ENCODE measurements at places on chromosomes 1 and 21.

DNA sequence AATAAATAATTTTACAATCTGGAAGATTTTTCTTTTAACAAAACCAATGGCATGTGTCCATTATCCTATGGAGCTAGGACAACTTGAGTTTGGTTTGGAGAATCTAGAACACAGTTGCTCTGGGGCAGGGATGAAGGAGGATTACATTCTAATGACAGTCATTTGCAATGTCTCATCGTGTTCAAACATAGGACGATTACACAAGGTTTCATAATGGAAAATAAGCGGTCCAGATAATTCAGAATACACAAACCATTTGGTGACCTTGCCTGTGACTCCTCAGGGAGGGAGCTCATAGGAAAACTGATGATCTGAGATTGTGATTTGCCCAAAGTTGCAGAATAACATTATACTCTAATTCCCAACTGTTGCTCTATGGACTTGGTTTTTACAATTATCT lies 27.6 kb upstream of the RGL1 start:
- DNase-seq, result no peak

DNA sequence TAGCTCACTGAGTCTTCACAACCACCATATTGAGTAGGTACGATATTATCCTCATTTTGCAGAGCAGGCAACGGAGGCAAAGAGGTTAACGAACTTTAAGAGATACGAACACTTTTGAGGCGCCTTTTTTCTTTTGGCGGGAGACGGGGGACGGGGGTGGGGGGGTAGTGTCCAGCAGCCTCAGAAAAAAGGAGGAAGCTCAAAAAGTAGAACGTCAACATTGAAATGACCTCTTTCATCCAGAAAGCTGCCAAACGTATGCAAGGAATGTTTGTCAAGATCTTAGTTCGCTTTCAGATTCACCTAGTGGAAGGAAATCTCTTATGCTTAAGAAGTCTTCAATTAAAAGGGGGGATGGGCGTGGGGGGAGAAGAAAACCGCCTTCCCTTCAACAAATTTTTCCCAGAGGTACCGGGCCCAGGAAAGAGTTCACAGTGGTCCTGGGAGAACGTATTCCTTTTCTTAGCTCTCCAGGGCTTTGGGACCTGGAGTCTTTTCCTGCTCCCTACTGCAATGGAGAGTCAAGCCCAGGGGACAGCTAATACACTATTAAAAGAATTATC lies 1.1 kb upstream of the PCAT6 start:
- DNase-seq, result no peak

- DNase-seq, result no peak
These were observed 12.4 kb downstream of the FMOD start for GRCh38 chr1:203338335-203339036.

DNA sequence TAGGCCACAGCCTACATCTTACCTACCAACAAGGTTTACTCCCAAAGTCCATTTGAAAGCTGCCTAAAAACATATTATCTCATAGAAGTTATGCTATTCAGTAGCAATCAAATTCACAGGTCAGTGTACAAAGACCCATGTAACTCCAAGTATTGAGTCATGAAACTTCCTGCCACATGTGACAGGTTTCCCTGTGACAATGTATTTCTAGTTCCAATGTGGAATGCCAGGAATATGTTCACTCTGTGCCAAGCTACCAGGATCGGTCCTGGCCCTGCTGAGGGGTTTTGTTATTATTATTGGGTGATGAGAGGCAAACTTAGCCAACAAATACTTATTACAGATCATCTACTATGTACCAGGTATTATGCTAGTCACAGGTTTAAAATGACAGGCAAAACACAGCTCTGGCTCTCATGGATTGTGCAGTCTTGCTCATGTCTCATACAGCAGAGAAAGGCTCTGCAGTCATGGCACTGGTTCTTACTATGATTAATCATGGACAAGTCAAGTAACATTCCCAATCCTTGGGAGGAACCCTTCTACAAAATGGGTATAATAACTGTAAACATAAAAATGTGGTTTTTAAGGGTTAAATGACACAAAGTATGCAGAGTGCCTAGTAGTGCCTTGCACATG lies 22.5 kb downstream of the DPH5 start:
- DNase-seq, result no peak

GRCh38 chr1:193083365-193084088 lies 21.7 kb downstream of the GLRX2 start:
- no peak for DNase-seq

GRCh38 chr1:9561429-9561828 lies 22.2 kb downstream of the SLC25A33 start:
- DNase-seq, result no peak

DNA sequence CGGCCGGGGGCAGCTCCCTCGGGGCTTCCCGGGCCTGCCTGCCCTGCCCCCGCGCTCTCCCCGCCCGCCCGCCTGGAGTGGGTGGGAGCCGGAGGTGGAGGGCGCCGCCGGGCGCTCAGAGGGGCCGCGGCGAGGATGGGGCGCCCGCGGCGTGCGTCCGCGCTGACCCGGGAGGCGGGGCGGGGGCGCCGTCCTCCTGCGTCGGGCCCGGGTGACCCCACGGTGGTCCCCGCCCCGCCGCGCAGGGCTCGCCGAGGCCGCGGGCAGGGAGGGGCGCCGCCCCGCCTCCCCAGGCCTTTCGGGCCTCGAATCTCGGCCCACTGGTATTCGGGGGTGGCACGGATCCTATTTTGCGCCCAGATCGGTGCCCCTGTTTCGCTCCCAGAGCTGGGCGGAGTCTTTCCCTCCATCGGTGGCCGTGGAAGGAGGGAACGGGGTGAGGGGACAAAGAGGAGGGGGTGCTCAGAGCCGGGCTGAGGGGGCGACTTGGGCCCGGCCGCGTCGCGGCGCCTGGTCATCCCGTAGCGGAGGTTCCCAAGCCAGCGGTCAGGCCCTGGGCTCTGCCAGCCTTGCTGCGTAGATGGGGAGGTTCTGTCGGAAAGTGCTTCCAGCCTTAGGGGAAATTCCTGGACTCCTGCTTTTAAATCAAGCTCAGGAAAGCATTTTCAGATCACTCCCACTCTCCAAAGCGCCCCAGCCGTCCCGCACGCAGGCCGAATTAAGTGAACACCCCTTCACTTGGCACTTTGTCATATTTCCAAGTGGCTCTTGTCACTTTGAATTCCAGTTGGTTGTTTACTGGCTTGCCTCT lies 545 bp downstream of the PATJ start:
- no peak for DNase-seq

DNA sequence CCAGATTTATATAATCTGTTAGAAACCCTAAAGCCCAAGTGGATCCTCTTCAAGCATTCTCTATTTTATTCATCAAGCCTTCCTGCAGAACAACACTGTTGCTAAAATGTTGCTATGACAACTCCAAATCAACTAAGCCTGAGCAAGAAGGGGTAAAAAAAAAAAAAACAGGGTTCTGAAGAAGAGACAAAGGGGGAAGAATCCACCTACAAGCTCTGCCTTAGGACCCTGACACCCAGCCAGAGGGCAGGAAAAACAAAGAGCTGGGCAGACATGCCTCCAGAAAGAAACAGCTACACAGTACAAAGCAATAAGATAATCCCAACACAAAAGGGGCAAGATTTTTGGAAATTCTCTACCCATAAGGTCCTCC lies 1.3 kb downstream of the USF1 start:
- no peak for DNase-seq

GRCh38 chr21:35079181-35079580 lies 30.1 kb upstream of the RUNX1 start:
- no peak for DNase-seq

GRCh38 chr21:35050348-35051286 lies 1.5 kb upstream of the RUNX1 start:
- DNase-seq, result no peak

DNA sequence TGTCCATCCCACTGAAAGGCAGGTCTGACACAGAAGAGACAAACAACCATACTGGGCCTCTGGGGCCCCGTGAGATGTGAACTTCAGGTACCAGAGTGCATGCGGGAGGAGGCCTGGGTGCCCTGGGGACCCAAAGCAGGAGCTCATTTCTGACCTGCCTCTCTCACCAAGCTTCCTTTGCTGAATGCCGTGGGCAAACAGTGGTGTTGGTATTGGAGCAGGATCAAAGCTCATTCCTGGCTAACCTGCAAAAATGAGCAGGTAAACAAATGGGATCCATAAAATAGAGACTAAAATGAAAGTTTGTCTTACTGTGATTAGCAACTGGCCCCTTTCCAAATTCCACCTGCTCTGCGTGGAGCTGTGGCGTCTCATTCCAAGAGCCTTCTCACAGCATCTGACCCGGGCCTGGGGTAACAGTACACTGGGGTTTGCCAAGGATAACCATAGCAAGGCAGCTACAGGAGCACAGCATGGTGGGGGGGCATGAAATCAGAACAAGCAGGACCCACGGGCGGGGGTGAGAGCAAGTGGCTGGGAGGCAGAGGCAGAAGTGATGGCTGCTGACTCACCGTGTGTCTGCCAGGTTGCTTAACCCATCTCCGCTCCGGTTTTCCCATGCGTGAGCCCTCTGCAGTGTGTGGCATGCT lies 103.6 kb downstream of the KIF26B start:
- no peak for DNase-seq

GRCh38 chr1:106063510-106063909 lies 993.0 kb upstream of the PRMT6 start:
- DNase-seq, result no peak

DNA sequence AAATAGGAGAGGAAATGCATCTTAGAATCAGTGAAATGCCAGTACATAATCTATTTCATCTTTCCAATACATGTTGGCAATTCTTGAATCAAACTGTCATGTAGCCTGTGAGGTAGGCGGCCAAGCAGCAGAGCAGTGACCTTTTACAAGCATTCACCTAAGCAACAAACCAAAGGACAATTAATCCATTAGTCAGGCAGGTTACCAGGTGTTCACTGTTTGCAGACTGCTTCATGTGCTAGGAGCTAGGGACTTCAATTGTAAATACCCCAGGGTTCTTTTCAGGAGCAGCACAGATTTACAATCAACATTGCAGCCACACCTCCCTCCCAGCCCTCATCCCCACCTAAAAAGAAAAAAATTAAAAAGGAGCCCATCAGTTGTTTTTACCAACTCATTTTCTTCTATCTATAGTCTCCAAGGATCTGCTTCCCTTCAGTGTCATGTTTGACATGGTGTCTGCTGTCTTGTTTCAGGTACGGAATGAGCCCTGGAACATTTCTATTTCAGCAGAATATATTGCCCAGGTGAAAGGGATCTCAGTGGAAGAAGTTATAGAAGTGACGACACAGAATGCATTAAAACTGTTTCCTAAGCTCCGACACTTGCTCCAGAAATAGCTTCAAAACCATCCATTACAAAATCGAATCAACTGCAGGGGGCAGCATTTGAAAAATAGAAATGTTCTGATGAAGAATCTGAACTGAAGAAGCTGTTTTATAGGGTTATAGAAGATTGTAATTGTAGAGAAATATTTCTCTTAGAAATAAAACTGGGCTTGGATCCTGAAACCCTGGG lies 23.0 kb downstream of the TATDN3 start:
- DNase-seq, result no peak

DNA sequence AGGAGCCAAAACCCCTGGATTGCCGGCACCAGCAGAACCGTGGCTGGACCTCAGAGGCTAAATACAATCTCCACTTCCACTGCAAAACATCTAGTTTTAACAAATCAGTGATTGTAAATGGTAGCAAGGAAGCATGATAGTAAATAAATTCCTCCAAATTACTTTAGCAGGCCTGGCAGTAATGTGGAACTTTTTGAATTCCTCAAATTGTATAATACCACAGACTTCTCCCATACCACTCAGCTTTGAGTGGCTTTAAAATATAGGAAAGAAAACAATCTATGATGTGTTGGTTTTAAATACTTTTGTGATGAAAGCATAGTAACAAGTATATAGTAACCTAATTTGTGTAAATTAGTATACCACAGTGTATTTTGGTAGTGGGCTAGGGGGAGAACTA lies 34.1 kb downstream of the NIBAN1 start:
- DNase-seq, result no peak

- peak; percentile 46 for DNase-seq
These were observed 19.4 kb downstream of the PRPF38A start for GRCh38 chr1:52423771-52424170.

DNA sequence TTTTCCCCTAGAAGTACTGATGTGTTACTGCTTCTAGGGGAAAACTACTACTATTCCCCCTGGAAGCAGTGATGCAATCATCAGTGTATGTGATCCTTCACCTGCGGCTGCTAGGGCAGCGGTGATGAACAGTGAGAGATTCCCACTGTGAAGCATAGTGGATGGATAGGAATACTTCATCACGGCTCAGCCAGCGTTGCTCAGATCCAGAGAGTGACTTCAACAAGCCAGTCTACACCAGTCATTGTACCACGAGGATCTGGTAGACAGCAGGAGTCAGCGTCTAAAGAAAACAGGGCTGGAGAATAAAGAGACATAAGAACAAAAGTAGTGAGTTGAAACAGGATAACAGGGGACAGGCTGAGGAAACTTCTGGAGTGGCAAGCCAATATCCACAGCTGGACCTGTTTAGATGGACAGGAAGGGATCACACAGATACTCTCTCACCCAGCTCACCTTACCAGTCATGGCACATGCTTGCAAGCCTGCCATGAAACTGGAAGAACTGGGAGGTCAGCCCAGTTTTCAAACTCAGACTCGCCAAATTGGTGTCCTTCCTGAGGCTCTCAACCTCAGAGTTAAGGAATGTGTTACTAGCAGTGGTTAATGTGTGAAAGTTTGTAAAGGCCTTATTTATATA lies 42.4 kb upstream of the LRRC52 start:
- no peak for DNase-seq

DNA sequence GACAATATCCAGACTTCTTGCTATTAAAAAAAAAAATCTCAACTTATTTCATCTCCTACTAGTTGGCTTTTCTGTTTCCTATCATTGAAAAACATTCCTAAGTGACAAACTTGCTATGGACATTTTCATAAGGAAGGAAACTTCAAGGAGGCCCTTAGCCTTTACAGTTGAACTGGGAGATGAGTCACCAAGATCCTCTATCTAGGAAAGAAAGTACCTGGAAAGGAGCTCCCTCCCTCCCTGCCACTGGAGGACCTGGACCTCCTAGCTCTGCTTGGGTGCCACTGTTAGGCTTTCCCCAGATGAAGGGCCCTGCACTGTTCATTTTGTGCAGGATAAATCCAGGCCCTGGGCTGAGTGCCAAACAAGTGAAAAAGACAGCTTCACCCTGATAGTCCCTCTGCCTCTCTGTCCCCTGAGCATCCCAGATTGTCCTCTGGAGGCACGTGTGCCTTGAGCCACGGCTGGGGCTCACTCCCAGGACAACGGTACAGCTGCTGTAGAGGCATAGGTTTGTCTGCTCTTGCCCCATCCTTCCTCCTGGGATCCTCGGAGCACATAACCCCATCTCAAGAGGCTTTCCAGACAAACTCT lies 40.2 kb upstream of the SOX13 start:
- DNase-seq, result no peak

DNA sequence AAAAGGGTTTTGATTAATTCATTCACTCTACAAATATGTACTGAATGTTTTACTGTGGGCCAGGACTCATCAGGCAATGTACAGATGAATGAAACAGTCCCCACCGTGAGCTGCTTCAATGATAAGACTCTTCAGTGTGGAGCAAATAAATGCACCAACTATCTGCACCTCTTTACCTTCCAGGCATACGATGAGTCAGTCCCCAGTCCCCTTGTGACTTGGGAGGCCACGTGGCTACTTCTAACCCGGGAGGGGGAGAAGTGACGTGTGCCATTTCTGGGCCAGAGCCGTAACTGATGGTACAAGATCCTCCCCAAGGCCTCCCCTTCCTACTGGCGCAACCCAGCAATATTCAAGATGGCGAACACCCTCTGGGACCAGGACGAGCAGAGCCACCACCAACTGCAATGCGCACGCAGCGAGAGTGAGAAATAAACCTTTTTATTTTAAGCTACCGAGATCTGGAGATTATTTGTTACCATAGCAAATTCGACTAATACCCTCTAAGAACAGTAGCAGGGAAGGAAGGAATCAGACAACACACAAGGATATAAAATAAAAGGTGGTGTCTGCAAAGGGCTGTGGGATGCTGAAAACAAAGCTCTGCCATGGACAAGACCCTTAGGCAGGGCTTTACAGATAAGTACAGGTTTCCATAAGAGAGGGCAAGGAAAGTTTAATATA lies 74.5 kb downstream of the NPHP4 start:
- DNase-seq, result no peak

Data from stimulated activated CD4-positive, alpha-beta T cell treated with anti-CD3 and anti-CD28 coated beads, Interleukin-12 subunit alpha, Interleukin-12 subunit beta, amount 100 ng/mL, for 48 hours (primary cell).